ENCODE measurements at places on chromosomes 5 and 9.

DNA sequence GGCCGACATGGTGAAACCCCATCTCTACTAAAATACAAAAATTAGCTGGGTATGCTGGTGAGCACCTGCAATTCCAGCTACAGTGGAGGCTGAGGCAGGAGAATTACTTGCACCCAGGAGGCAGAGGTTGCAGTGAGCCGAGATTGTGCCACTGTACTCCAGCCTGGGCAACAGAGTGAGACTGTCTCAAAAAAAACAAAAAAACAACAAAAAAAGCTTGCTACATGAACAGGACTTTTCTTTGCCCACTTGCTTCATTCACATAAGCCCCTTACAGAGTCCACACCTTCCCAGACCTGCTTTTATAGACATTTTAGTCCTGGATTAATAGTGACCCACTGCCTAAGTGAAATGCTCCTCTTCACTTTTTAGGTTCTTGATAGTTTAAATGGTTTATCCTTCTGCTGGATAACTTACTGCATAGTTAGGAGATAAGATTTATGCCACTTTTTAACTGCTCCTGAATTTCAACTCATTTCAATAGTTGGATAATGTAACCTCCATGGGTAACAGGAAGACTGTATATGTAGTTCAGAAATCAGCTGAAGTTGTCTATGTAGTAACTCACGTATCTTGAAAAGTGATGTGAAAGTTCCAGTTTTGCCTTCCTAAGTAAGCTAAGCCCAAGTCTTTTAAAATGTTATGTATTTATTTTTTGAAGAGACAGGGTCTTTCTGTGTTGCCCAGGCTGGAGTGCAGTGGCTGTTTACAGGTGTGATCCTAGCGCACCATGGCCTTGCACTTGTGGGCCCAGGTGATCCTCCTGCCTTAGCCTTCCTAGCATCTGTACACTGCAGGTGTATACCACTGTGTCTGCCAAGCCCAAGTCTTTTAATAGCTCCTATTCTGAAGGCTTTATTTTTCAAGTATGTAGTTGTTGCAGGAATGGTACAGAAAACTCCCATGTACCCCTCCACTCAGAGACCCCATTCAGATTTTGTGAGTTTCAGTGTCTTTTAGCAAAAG is 19.7 kb downstream of the SUB1 start:
- DNase-seq, result no peak

- no peak for DNase-seq
Observed at GRCh38 chr9:7055171-7055903, 297.6 kb downstream of the KDM4C start.

DNA sequence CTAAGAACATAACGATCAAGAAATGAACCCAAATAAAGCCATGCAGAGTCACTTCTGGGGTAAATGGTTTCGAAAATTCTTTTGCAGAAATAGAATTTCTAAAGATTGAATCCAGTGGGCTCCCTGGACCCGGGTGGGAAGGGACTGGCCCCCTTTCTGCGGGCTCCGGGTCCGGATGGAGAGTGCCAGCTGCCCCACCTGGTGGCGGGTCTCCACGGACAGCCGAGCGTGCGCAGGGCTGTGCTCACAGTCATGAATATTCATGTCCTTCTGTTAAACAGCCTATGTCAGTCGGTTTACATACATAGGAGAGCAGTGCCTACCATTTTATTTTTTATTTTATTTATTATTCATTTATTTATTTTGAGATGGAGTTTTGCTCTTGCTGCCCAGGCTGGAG is 4.7 kb upstream of the PPP1R26 start:
- DNase-seq, result no peak

- DNase-seq, result no peak
Observed at GRCh38 chr9:97860451-97861147, 7.6 kb downstream of the FOXE1 start.

GRCh38 chr5:151295791-151296477 is 7.6 kb downstream of the SLC36A3 start:
- no peak for DNase-seq

DNA sequence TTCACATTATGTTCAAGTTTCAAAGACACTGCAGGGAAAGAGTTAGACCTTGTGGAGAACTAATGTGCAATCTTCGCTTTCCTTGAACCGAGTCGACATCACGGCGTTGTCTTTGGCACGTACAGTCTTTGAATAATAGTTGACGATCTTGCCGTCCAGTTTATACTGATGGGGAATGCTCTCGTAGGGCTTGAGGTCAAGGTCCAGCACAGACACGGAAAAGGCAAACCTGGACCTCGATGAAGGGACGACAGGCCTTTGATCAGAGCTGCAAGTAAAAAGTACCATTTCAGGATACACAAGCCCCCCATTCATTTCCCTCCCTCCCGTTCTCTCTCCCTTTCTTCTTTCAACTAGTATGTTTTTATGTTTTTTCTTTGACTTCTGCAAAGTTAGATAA is 54.1 kb downstream of the IPPK start:
- DNase-seq, result no peak

DNA sequence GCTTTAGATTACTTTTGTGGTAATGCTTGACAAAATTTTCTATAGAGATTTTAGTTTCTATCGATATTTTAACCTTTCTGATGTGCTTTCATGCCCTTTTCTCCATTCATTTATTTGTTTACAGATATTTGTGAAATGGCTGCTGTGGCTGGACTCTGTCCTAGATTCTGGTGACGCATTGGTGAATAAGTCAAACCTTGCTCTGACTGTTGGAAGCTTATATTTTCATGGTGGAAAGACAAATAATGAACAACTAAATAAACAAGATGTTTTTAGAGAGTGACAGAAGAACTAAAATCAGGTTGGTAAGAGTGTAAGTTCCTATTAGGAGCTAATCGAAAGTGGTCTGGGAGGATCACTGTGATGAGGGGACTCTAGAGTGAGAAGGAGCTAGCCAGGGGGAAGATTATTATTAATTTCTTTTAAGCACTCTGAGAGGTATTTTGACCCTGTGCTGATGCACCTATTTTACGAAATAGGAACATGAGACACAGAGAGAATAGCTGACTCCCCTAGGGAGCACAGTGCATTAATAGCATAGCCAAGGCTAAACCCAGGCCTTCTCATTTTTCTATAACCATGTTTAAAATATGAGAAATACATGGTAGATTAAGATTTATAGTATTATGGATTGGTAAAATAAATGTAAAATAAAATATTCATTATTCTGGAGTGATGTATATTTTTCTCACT is 411.9 kb upstream of the ARRDC3 start:
- no peak for DNase-seq

GRCh38 chr5:111495159-111495558 is 17.2 kb downstream of the STARD4 start:
- DNase-seq, result no peak

DNA sequence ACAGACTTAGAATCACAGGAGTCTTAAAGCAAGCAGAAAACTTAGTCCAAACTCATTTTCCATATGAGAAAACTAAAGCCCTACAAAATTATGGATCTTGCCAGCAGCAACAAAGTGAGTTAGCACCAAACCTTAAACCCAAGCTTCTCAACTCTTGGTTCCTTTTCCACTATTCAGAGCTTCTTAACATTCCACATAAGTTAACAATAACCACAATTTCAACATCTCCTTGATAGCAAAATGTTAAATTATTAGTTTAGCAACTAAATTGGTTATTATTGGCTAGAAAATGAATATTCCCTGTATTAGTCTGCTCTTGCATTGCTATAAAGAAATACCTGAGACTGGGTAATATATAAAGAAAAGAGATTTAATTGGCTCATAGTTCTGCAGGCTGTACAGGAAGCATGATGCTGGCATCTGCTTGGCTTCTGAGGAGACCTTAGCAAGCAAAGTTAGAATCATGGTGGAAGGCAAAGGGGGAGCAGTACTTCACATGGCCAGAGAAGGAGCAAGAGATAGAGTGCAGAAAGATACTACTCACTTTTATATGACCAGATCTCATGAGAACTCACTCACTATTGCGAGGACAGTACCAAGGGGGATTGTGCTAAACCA is 26.2 kb upstream of the ARSB start:
- DNase-seq, result no peak

GRCh38 chr5:117435203-117435602 is 860.6 kb upstream of the SEMA6A start:
- DNase-seq, result no peak

- no peak for DNase-seq
Observed at GRCh38 chr9:128885376-128885775, 3.4 kb downstream of the LRRC8A start.

DNA sequence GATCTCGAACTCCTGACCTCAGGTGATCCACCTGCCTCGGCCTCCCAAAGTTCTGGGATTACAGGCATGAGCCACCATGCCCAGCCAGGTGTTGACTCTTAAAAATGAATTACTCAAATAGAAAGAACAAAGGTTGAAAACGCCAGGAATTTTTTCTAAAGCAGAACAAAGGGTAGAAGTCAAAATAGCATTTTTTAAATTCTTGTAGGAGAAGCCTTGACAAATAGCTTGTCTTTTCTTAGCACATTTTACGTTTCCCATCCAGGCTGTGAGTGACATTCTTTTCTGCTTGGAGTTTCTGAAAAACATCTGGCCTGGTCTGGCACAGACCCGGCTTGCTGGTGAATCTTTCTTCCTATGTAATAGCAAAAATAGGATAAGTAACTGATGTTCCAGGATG is 169.4 kb upstream of the ZNF462 start:
- no peak for DNase-seq

DNA sequence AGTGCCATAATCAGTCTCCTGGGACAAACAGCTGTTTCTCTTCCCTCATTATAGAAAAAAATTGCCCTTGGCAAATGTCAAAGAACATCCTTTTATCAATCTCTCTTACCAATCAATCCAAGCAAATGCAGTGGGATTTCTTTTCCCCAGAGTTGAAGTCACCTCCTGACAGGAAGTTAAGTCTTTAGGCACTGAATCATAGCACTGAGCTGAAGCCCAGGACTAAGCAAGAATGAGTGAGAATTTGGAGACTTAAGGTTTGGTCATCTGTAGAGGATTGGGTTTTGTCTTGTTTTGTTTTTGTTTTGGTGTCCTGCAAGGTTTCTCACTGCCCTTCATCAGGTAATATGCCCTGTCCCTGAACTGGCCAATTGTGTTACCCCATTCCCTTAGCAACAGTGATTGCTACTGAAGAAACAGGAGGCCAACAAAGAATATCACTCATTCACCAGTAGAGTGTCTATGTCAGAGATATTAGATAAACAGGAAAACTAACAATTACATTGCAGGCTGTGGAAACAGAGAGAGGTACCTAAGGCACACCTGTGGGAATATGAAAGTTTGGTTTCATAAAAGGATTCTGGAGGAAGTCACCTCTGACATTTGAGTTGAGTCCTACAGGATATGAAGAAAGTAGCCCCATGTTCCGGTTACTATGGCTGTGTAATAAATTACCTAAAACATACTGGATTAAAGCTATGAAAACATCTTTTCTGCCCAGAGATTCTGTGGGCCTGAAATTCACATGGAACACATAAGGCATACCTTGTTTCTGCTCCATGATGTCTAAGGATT is 4.5 kb upstream of the FXN start:
- no peak for DNase-seq
